ENCODE measurements at places on chromosomes 1 and 21. TPM values are rescaled to one million over a fixed set of nuclear protein-coding genes. Genes with fewer than 3 reads are reported as not detected.
A peak's percentile ranks its signal among the peaks of the same experiment; 100 is the strongest.

GRCh38 chr1:228862542-228863505 is 127.5 kb downstream of the RHOU start:
- peak; percentile 7 for DNase-seq

GRCh38 chr21:45470087-45470515 is 65.1 kb downstream of the COL18A1 start:
- no peak for DNase-seq

The PTPRC gene
- 9.7 TPM for total RNA-seq

GRCh38 chr1:79005945-79006344 is 585 bp downstream of the ADGRL4 start:
- DNase-seq, result no peak

DNA sequence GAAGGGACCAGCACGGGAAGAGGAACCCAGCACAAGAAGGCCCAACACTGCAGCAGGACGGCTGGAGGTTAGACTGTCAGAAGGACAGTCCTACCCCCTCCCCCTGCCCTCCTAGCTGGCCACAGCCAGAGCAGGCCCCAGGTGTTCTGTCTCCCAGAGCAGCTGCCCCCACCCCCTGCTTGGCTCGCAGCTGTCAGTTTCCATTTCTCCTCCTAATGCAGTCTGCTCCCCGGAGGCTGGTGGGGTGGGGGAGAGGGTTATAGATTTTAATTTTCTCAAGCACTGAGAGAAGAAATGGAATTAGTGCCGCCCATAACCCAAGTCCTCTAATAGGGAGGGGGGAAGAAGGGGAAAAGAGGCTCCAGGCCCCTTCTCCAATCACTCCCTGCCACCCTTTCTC is 13.0 kb upstream of the PEAR1 start:
- DNase-seq, result no peak

The IL6R gene
- 29.7 TPM for total RNA-seq

The KLHDC7A gene
- 0.06 TPM for total RNA-seq

DNA sequence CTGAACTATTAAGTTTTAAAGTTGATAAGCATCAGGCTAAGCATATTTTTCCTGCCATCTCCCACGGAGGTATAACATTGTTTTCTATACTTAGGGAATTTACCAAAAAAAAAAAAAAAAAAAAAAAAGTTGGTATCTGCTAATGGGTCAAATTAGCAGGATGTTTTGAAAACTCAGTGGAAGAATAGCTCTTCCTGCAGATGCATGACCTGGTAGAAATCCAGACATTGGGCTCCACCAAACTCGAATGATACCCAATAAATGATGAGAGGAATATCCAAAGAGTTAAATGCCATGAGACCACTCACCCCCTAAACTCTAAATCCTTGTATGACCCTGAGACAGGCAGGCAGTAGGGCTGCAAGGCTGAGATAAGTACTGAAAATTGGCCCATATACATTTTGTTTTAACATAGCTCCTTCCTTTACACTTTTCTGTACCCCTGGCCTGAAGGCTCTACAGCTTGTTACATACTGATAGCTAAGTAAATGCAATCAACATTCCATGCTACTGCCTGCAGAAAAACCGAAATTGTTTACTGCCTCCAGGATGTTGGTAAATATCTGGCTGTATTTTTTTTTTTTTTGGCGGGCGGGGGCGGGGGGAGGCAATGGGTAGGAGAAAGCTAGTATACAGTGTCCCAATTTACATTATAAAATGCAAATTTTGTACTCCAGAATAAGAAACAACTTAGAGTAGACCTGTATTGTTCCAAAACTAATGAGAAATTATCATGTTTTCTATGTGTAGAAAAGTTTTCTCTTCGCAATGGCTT is 57.6 kb downstream of the NFIA start:
- DNase-seq, result no peak

The SH2D2A gene
- 3.1 TPM for total RNA-seq

DNA sequence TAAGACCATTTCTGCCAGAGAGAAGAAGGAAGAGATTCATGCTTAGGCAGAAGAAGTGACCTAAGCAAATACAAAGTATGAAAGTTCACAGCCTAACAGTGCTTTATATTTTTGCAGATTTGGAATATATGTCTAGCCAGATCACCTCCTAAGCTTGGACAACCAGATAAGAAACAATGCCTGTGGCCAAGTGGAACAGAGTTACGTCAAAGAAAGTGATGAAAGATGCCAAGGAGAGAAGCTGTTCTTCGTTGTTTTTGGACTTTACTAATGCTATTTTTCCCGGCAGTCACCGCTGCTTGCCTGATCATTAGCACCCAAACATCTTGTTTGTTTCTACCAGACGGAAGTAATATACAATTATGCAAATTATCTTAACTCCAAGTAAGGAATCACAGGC is 489.2 kb upstream of the C1orf87 start:
- DNase-seq, result no peak

The DHRS3 gene
- total RNA-seq, result 30.2 TPM

The SYNC gene
- 9.0 TPM for total RNA-seq

The PPT1 gene
- total RNA-seq, result 82.9 TPM

The TXNIP gene
- 328 TPM for total RNA-seq

DNA sequence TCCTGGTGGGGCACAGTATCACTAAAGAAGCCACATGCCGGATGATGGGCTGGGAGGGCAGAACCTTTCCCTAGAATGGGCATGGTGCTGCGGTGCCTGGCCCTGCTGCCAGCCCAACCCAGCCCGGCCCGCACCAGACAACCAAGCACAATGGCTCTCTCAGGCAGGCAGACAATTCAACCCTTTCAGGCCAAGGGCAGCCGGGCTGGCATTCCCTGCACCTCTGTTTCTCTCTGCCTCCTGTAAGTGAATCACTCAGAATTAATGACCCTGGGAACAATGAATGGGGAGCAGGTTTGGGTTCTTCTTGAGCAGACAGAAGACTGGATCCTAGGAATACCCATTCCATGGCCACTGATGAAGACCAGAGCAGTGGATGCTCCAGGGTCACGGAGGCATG is 41.0 kb upstream of the IFFO2 start:
- DNase-seq, result no peak

DNA sequence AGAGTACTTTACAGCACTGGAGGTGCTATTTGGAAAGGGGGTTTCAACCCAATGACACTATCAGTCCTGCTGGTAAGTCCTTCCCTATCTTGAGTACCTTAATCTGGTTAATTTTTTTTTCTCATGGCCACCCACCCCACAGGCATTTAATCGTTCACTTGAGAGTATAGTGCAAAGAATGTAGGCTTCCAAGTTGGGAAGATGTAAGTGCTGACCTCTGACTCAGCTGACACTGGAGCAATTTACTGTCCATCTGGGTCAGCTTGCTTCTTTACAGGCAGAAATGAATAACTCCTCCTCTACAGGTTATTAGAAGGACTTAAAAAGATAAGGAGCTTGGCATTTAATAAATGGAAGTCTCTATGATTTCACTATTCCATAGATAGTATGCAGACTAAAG is 89.6 kb downstream of the AK5 start:
- no peak for DNase-seq

DNA sequence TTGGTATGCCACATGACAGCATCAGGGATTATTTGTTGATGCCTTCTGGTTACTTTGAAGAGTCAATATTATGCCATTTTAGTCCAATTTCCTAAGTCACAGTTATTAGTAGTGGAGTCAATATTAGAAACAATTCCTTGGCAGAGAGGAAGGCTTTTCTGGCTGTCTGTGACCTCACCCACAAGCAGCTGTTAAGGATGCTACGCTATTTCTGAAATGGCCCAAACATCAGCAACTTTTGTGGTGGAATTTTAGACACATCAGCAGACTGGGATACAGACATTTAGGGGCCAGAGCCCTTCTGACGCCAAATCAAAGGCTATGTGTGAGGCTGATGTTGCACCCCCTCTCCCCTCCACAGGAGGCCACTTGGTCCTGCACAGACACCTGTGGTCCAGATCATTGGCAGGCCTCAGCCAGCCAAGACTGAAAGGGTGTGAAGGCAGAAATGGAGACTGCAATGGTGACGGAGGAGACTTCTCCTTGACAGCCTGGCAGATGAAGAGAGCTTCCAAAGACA is 9.2 kb upstream of the RXRG start:
- DNase-seq, result no peak

The CNKSR1 gene
- 7.6 TPM for total RNA-seq

DNA sequence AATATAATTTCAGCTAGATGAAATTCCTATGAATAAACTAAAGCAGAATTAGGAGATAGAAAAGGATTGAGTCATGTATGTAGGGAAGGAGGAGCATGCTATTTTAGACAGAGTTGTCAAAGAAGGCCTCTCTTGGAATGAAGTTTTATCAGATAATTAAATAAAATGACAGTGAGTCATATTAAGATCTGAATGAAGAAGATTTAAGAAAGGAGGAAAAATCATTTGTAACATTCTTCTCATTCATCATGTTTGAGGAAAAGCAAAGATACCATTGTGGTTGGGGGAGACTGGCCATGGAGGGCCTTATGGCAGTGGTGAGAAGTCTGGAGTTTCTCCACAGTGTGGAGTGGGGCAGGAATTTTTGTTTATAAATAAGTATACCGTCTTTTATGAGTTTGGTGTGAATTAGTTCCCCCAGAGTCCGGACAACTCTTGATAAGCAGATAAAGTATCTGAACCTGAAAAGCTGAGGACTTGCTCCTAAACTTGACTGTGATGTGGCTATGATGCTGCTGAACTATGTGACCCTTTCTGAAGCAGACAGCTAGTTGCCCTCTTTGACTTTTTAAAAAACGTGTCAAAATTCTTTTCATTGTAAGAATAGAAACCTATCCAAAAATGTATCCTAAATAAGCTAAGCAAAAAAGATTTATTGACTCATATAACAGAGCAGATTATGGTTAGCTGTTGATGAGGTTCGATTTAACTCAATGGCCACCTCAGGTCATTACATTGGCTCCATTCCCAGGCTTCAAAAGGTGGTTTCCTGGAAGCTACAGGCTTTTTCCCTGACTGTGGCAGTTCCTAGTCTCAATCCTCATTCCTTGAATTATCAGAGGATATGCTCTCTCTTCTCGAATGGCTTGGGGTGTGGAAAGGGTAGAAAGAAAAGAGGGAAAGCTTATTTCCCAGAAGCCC is 90.8 kb downstream of the LHX9 start:
- DNase-seq, result no peak

The TPTE gene
- total RNA-seq, result 123 TPM

GRCh38 chr1:58883037-58883887 is 99.4 kb upstream of the JUN start:
- peak; percentile 50 for DNase-seq

The C1orf185 gene
- total RNA-seq, result 6.6 TPM

DNA sequence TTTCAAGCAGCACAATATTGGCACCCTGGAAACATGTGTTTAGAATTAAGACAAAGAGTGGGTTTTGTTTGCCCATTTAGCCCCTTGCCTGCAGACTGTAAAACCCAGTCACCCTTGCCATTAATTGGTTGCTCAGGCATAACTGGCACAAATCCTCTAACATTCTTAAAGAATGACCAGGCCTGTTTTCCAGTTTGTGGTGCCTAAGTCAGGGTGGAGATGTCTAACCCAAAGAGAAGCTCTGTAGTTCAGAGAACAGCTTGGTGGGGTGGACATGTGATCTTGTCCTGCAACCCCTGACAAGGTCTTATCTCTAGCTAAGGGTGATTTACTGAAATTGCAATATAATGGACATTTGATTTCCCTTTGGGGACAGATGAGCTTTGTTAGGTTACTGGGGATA is 8.8 kb upstream of the ANGPTL7 start:
- DNase-seq, result no peak

GRCh38 chr1:112625696-112626095 is 6.1 kb downstream of the CAPZA1 start:
- DNase-seq, result peak; percentile 72

DNA sequence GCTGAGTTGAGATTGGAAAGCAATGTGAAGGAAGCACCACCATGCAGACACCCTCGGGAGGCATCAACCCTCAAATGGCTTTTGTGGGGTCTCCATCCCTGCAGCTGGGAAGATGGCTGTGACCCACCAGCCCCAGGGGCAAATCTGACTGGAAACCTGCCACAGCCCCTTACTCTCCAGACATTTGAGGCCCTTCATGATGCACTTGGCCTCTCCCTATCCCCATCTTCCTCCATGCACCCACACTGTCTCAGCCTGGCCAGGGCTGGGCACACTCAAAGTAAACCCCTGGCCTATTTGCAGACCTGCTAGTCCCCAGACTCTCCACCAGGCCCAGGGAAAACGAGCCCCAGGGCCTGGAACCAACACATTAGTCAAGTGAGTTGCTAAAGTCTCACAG is 205.2 kb downstream of the MATN1 start:
- DNase-seq, result no peak

DNA sequence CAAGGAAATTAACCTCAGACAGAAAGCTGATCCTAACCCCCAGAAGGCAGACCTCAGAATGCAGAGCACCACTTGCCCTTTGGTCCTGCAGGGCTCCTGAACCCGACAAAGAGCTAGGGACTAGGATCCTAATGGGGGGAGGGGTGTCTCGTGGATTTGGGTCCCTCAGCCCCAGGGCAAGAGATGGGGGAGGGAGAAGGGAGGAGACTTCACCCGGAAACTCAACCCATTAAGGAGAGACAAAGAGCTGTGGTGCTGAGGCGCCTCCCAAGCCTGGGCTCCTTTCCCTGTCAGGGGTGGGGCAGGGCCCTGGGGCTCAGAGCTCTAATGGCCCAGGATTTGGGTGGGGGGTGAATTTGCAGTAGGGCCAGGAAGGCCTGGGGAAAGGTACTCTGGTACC is 2.9 kb downstream of the NECTIN4 start:
- DNase-seq, result no peak

The TRAF3IP3 gene
- total RNA-seq, result 0.63 TPM

GRCh38 chr1:161805399-161806197 is 39.5 kb downstream of the ATF6 start:
- DNase-seq, result no peak

GRCh38 chr1:93239863-93240262 is 59.3 kb downstream of the CCDC18 start:
- no peak for DNase-seq

DNA sequence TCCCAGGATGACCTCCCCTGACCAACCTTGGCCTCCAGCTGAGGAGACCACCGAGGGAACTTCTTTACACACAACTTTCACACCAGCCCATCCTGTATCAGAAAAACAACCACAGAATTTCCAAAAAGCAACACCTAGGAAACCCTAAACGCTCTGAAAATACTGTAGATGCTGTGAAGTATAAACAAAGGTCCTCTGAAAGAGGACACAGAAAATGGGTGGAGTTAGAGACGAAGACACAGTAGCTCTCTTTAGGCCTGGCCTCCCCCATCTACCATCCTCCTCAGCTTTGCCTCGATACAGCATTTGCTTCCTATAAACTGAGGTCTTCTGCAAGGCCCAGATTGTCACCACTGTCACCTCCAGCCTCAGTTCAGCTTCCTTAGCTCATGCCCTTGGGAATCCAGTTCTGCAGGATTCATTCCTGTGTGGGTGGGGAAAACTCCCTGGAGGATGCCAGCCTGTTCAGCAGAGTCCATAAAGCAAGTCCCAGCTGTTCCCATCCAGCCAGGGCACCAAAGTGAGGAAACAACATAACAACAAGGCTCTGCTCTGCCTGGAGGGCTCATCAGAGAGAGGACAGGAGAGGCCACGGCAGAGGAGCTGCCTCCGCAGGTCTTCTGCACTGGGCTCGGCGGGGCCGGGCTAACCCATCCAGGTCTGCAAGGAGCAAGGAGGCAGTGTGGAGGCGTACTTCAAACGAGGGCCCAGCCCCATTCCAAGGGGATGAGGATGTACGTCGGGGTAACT is 15.0 kb downstream of the PIK3C2B start:
- no peak for DNase-seq

The ORC1 gene
- 5.7 TPM for total RNA-seq

Measured in testis (tissue), 5 donors.